ENCODE measurements at places on chromosomes 1 and 21.
A peak's percentile ranks its signal among the peaks of the same experiment; 100 is the strongest.

- H3K4me3 ChIP-seq: no peak overlapping the region
- no peaks in the 10 kb centered on the region for H3K27me3 ChIP-seq
- H3K36me3 ChIP-seq: no peaks in the 10 kb centered on the region
- no peak for DNase-seq
Measured at GRCh38 chr21:17467392-17467791, 45.5 kb upstream of the CXADR start.

GRCh38 chr21:45104560-45104959, 30.2 kb downstream of the ADARB1 start:
- peaks cover 14% of the 10 kb centered on the region for H3K36me3 ChIP-seq
- no peak for DNase-seq
- no peak overlapping the region for H3K4me3 ChIP-seq
- no peak overlapping the region for H3K27ac ChIP-seq
- H3K27me3 ChIP-seq: no peaks in the 10 kb centered on the region

DNA sequence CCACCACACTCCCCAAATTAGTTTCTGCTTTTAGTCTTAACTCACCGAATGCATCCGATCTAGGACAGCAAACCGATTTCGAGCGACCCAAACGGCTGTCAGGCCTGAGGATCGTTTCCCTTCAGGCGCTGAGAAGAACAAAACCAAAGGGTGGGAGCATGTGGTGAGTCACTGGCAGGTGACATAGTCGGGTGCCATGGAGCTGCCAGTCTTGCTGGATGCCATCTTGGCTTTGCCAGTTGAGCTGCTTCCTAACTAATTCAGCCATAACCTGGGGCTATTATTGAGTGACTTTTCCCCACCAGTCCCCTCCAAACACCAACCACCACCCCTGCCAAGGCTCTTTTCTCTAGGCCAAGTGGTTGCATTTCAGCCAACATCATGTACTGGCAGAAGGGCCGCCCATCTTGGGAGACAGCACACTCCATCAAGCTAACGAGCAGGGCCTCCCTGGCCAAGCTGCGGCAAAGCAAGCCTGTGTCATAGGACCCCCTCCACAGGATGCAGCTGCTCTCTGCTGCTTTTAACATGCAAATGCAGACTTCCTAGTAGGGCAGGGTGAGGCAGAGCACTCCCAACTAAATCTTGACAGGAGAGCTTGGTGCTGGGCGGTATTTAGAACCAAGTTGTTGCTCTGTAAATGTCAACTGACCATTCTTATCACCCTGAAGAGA, 22.3 kb upstream of the PEX19 start:
- H3K4me1 ChIP-seq: no peaks in the 10 kb centered on the region
- peaks cover 78% of the 10 kb centered on the region for H3K36me3 ChIP-seq
- no peak for DNase-seq
- no peak overlapping the region for H3K27ac ChIP-seq
- no peaks in the 10 kb centered on the region for H3K27me3 ChIP-seq

GRCh38 chr1:209732725-209733124, 23.1 kb upstream of the TRAF3IP3 start:
- H3K36me3 ChIP-seq: peaks cover 27% of the 10 kb centered on the region
- no peak for DNase-seq
- H3K4me1 ChIP-seq: peaks cover 52% of the 10 kb centered on the region
- no peaks in the 10 kb centered on the region for H3K27me3 ChIP-seq
- H3K4me3 ChIP-seq: no peak overlapping the region
- peak overlapping the region; percentile 59 for H3K27ac ChIP-seq

- no peaks in the 10 kb centered on the region for H3K36me3 ChIP-seq
- H3K4me1 ChIP-seq: peaks cover 2% of the 10 kb centered on the region
- no peak overlapping the region for H3K4me3 ChIP-seq
- DNase-seq: no peak
- no peak overlapping the region for H3K27ac ChIP-seq
- no peaks in the 10 kb centered on the region for H3K27me3 ChIP-seq
Measured at GRCh38 chr1:37464443-37464842, 9.9 kb upstream of the ZC3H12A start.
